ENCODE measurements at places on chromosomes 13 and 19.

GRCh38 chr13:43303033-43303729, 279.8 kb downstream of the DNAJC15 start:
- no peak for DNase-seq

DNA sequence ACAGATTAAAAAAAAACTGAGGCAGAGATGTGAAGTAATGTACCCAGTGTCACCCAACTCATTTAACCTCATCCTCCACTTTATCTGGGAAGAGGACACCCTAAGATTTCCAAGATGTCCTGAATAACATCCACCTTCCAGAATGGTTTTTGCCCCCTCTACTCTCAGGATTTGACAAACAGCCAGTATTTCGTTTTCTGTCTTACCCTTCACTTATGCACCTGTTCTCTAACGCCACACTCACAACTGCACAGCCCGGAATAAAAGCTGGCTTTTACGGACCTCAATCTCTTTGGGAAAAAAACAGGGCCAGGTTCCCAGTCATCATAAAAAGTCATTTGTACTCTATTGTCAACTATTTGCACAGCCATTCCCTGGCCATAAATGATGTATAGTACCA, 21.2 kb upstream of the CEACAM6 start:
- DNase-seq = no peak

DNA sequence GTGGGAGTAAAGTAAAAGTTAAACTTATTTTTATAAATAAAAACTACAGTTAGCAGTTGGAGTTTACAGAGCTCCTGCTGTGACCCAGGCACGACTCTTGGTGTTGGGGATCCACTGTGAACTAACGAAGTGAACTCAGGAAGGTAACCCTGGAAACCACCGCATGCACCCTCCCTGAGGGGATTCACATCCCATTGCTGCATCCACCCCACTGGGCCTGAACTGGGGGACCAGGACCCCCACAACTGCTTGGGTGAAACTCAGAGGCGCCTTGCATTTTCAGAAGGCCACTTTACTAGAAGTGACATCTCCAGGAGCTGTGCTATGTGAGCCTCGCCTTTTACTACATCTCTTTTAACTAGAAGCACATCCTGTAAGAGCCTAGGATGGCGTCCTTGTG, 166.4 kb downstream of the TEX29 start:
- DNase-seq = no peak

GRCh38 chr19:8528500-8528899, 14.5 kb upstream of the ZNF414 start:
- DNase-seq = no peak

DNA sequence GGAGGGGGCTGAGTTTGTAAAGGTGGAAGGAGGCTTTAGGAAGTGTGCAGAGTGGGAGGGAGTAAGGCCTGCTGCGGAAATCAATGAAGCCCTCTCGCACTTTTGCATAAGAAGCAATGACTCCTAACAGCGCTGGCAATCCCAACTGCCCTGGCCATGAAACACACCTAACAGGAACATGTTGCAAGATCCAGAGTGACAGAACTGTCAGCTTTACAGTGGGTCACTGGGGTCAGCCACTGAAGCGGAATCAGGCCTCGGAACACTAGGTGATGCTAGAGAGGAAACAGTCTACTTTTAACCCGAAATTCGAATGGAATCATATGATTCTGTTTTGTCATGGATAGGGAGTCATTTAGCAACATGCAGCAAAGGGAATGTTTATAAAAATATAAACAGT, 54.4 kb downstream of the FGF14 start:
- no peak for DNase-seq

GRCh38 chr13:29936051-29936813, 85.8 kb upstream of the UBL3 start:
- DNase-seq = no peak

DNA sequence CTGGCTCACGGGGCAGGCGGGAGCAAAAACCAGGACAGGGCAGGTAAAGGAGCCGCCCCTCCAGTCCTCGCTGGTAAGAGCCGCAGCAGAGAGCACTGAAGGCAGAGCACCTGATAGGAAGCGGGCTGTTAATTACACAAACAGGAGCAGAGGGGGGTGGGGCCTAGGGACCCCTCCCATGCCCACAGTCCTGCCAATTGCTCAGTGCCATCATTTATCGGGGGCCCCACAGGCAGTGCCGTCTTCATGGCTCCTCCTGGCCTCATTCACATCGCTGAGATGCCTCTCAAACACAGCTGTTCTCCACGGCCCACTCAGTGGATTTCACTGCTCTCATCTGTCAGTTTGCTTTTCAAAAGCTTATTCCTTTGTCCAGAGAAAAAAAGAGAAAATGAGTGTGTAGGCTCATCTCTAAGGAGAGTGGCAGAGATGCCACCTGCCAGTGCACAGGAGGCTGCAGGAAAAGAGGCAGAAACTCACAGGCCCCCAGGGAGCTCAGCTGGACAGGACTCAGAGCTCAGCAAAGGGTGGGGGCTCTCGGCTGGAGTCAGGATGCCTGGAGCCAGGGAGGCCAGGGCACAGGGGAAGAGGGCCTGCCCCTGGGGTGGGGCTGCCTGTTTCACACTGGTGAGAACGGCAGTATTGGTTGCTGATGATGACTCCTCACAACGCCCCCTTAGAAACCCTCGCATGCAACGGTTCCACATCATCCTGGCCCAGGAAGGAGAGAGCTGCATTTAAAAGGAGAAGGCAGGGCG, 174.6 kb downstream of the COL4A1 start:
- DNase-seq = no peak

GRCh38 chr13:81058916-81059290, 718.0 kb upstream of the SPRY2 start:
- DNase-seq = no peak

DNA sequence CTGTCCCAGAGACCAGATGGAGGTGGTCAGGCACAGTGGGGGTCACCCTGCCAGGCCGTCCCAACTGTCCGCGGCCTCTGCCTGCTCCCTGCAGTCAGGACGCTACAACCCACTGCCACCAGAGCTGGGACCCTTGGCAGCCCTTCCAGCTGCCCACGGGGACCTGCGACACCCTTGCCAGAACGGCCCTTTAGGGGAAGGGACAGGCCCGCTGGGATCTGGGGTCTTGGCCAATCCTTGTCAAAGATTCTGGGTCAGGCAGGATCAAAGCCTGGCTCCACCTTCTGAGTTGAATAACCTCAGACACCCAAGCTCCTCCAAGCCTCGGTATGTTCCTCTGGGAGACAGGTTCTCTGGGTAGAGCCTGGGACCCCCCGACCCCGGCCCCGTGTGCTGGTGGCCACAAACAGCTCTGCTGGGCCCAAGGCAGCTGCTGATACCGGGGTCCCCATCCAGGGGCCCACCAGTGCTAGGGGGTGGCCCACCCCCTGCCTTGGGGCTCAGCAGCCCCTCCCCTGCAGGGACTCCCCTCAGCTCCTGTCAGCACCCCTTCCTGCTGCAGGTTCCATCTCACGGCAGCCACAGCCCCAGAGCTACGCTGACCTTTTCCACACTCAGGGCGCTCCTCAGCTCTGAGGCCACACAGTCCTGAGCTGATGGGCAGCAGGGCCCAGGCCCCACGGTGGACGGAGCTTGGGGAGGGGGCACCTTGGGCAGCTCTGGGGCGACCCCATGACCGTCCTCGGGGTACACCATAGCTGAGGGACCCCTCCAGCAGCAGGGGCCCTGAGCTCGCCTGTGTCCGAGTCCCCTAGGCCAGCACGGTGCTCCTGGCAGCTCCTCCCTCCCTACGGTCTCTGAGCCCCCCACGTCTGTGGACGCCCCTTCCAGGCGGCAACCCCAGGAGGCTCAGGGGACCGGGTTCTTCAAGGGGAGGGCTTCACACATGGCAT, 18.4 kb downstream of the SBNO2 start:
- DNase-seq = no peak

DNA sequence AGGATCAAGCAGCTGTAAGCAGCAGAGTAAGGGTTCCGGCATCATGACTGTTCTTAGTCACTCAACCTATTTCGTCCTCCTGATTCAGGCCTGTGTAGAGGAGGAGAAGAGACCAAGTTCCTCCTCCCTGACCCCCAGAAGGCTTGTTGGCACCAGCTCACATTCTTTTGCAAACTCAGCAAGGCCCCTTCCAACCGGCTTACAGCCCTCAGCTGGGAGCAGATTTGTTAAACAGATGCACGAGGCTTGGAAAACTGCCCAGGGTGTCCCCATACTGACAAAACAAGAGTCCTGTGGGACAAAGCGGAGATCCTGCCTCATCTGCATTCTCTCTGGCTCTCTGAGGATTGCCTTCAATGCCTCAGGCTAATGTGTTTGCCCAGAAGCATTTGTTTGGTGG, 113.2 kb upstream of the SOX21 start:
- DNase-seq = no peak

- DNase-seq = no peak
These were observed 79.2 kb upstream of the SCEL start for GRCh38 chr13:77456271-77456670.

- no peak for DNase-seq
These were observed 31.2 kb downstream of the RCBTB2 start for GRCh38 chr13:48501705-48502104.

- DNase-seq = no peak
These were observed 4.2 kb downstream of the LTBP4 start for GRCh38 chr19:40605216-40605971.

DNA sequence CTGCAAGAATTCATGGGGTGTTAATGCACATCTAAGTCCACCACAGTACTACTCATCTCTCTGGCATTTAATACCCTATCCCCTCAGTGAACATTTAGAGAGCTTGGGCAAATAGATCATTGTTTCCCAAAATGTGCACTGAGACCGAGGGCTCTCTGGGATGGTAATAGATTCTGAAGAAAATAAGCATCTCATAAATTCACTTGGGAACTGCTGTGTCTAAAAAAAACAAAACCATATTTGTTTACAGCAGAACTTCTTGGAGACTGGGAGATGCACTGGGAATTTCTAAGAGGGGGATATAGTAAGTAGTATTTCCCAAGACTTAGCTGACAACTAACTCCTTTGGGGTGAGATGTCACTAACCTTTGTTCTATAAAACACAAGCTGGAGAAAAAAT, 58.4 kb downstream of the ENOX1 start:
- DNase-seq = no peak

DNA sequence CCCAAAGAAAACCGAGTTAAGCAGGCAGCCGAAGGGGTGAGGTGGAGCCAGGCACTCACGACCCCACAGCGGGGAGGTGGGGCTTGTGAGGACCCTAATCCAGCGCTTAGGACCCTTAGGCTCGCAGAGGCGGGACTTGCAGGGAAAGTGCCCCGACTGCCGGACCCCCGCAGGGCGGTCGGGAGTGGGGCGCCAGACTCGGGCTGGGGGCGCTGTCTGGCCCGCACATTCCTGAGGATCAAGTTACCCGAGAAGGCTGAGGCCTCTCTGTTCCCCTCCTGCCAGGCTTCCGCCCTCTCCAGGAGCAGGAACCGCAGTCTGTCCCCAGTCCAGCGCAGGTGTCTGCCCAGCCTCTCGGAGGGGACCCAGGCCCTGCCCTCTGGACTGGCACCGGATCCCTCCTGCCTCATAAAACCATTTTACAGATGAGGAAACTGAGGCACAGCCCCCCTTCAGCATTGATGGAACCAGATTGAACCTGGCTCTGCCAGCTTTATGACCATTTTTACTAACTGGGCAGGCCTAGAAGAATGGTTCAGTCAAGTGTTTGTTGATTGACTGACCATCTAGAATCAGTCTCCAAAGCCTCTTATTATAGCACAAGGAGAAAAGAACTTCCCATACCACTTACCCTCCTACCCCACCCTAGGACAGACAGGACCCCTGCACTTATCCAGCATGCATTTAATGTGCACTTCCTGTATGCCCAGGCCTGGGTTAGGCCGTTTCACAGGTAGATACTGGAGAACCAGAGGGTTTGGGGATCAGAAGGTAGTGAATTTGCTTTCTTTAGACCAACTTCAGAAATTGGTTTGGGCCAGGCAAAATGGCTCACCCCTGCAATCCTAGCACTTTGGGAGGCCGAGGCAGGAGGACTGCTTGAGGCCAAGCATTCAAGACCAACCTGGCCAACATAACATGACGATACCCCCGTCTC, 6.7 kb upstream of the JUND start:
- no peak for DNase-seq

GRCh38 chr13:114057166-114058050, 75.0 kb downstream of the RASA3 start:
- no peak for DNase-seq

DNA sequence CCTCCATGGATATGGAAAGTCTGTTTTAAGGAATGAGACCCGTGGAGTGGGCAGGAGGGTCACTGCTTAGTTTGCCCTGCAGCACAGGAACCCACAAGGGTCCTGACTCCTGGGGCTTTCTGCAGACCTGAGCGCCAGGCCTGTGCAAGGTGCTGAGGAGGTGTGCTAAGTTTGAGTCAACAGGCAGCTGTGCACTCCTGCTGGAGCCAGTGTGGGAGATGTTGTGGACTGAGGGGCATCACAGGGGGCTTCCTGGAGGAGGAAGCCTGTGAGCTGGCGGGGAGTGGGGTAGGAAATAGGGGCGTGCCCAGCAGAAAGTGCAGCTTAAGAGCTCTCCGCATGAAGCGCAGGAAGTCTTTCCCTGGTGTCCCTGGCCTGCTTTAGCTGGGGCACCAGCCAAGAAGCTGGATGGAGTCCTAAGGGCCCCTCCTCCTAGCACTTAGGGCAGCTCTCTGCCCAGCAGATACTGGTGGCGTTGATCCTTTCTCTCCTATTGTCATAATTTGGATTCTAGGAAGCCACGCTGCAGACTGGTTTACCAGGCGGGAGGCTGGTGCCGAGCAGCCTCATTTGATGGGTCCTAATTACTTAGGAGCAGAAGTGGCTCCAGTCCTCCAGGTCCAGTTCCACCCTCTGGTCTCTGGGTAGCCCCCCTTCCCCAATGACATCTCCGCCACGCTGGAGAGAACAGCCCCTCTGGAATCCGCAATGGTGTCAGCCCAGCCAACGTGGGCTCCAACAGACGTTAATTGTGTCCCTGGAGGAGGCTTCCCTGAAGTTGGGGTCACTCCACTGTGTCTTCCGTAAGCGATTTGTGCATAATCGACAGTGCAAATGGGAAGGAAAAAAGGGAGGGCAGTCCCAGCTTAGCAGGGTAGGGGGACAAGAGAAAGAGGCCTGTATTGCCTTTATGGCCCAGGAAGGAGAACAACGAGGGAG, 309.2 kb downstream of the ZNF536 start:
- DNase-seq = no peak

DNA sequence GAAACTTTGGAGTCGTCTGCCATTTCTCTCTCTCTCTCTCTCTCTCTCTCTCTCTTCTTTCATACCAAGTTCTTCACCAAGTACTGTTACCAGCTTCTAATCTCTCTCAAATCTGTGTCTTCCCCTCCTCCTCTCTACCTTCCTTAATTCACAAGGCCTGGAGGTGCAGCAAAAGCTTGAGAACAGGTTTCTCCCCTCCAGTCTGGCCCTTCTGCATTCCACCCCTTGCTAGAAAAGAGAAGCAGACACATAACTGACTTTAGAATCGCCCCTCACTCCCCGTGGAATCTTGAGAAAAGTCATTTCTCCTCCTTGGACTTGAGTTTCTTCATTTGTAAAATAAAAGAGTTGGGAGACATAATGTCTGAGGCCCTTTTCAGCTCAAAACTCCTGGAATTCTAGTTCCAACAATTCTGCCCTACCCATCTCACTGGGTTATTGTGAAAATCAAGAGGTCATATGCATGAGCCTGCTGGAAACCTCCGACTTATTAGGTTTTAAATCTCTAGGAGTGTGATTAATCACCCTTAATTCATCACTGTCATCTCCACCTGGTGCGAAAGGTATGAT, 20.4 kb downstream of the AMER2 start:
- no peak for DNase-seq

GRCh38 chr13:113991191-113991669, 17.4 kb upstream of the C13orf46 start:
- DNase-seq = no peak
